CD4-positive, alpha-beta T cell treated with Interleukin-1 beta for 1 hour (primary cell): ENCODE measurements at places on chromosomes 16 and 17.
A peak's percentile ranks its signal among the peaks of the same experiment; 100 is the strongest.

GRCh38 chr17:63986821-63987220, 11.3 kb upstream of the PRR29 start:
- no peak for DNase-seq

- no peak for DNase-seq
These were observed 57.8 kb downstream of the LMF1 start for GRCh38 chr16:912684-913613.

DNA sequence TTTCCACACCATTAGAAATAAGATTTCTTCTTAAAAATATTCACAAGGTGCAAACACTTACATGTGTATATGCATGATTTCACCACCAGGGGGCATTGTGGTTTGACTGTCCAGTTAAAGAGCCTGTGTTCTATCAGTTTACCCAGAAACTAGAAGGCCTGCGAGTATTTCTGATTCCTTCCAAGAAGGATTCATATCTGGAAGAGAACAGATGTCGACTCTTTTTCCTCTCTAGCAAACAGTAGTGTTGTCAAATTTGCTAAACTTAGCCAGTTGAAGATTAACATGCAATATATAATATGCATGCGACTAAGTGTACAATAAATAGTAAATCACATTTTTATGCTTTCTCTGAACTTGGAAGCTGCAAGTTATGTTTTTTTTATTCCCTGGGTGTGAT, 404.1 kb downstream of the WWOX start:
- DNase-seq: peak; percentile 13

DNA sequence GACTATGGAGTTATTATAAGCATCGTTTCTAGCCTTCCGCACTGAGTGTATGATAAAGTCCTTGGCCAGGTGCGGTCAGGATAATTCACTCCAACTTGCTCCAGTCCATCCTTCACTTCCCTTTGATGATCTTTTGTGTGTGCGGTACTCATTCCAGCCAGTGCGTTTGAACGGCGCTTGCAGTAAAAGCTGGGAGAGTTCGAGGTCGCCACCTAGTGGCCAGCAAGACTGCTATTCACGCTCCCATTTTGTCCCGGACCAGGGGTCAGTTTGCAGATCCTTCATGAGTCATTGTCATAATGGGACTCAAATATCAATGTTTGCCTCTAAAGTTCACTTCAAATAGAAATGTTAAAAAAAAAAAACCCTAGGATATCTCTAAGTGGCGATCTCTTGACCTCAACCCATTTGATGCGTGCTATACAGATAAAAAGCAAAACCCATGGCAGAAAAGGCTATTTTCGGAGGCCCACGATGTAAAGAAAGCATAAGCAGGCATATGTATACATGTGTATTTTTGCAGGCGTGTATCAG, 417.1 kb downstream of the TMEM114 start:
- DNase-seq: peak; percentile 3

DNA sequence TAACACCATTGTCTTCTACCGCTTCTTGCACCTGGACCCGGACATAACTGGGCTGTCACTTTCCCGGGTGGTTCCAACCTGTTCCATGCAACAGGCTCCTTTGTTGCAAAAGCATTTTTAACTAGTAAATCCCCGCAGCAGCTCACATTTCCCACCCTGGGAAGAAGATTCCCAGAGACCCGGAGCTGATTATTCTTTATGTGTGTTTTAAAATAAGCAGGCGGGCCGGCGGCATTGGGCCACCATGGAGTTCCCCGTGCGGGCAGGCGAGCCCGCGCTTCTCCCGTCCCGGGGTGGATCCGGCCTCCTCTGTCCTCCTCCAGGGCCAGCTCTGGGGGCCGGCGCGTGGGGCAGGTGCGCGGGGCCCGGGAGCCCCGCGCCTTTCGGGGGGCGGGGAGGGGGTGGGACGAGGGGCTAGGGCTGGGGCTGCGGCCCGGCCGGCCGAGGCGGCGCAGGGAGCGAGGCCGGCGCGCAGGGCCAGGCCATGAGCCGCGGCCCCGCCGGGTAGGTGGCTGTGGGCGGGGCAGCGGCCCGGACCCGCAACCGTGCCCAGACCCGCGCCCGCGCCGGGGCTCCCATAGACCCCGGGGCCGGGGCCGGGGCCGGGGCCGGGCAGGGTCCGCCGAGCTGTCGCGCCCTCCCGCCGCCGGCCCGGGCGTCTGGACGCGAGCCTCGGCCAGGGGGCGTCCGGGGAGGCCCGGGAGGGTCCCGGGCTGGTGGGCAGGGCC, 1.7 kb downstream of the CRAMP1 start:
- no peak for DNase-seq

GRCh38 chr17:3795390-3796102, 5.4 kb downstream of the ITGAE start:
- no peak for DNase-seq
